ENCODE measurements at places on chromosomes 1 and 21.

- H3K4me3 ChIP-seq, result no peak overlapping the region
- H3K27me3 ChIP-seq, result no peaks in the 10 kb centered on the region
- H3K4me1 ChIP-seq, result peaks cover 7% of the 10 kb centered on the region
- DNase-seq, result no peak
These were observed 9.0 kb upstream of the IFNGR2 start for GRCh38 chr21:33394260-33394659.

GRCh38 chr1:221778125-221778524, 36.2 kb upstream of the DUSP10 start:
- H3K27ac ChIP-seq, result no peak overlapping the region
- no peak for DNase-seq
- no peak overlapping the region for H3K4me3 ChIP-seq
- no peaks in the 10 kb centered on the region for H3K27me3 ChIP-seq

GRCh38 chr1:18440385-18441226, 40.1 kb upstream of the KLHDC7A start:
- no peak overlapping the region for H3K4me3 ChIP-seq
- no peak overlapping the region for H3K27ac ChIP-seq
- DNase-seq, result no peak
- peaks cover 9% of the 10 kb centered on the region for H3K27me3 ChIP-seq
- H3K4me1 ChIP-seq, result no peaks in the 10 kb centered on the region

- H3K27me3 ChIP-seq, result no peaks in the 10 kb centered on the region
- H3K36me3 ChIP-seq, result no peaks in the 10 kb centered on the region
- no peak overlapping the region for H3K27ac ChIP-seq
- H3K4me1 ChIP-seq, result peaks cover 7% of the 10 kb centered on the region
- no peak overlapping the region for H3K4me3 ChIP-seq
These were observed 181.3 kb upstream of the SPAG17 start for GRCh38 chr1:118366286-118366685.

DNA sequence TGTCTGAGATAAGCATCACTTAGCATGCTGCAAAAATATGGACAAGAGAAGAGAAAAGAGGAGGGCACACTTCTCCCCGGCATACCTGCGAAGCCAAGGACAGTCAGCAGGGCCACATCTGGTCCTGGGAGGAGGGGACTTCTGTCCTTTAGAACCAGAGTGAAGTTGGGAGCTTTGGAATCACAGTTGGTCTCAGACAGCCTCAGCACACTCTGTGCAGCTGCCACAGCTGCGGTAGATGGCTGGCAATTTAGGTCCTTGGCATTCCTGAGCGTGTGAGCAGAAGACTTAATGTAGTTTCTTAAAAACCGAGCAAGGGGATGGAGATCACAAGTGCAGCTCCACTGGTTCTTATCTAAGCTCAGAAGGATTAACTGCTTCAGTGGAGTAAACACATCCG, 32.3 kb downstream of the LRRC53 start:
- no peak overlapping the region for H3K4me3 ChIP-seq
- no peak overlapping the region for H3K27ac ChIP-seq
- H3K36me3 ChIP-seq, result no peaks in the 10 kb centered on the region
- peaks cover 10% of the 10 kb centered on the region for H3K27me3 ChIP-seq
- H3K4me1 ChIP-seq, result no peaks in the 10 kb centered on the region

- H3K36me3 ChIP-seq, result no peaks in the 10 kb centered on the region
- H3K4me3 ChIP-seq, result no peak overlapping the region
- no peak overlapping the region for H3K27ac ChIP-seq
- peak; percentile 24 for DNase-seq
These were observed 52.0 kb upstream of the ARHGEF16 start for GRCh38 chr1:3402258-3403010.

DNA sequence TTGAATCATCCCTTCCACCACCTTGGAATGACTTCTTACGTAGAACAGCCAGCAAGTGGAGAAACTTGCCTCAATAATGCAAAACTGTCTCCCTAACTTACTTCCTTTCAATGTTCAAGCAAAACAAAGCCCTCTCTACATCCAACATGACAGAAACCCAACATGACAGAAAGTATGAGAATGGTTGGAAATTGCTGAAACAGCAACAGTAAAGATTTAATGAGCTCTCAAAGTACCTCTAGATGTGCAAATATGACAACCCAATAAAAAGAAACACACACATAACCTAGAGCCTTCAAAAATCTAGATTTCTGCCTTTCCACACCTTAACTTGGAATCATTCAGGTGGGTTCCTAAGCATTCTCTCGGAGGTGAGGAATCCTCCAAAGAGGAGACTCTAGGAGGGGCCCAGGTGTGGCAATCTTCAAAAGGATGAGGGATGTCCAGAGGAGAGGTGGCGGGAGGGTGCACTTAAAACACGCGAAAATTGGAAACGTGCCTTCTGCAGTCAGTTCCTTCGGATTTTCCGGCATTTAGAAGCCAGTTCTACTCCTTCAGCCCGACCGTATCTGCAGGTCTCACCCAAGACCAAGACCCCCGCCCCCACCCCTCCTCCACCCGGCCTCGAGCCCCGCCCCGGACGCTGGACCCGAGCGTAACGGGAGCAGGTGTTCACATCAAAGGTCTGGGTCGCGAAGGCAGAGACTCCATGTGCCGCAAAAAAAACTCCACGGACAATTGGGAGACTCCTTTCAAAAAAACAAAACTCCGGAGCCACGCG, 996 bp upstream of the MGST3 start:
- peak overlapping the region; percentile 74 for H3K27ac ChIP-seq
- peak overlapping the region; percentile 67 for H3K4me3 ChIP-seq
- DNase-seq, result no peak

GRCh38 chr1:60488847-60489246, 415.3 kb upstream of the C1orf87 start:
- no peaks in the 10 kb centered on the region for H3K36me3 ChIP-seq
- H3K4me1 ChIP-seq, result no peaks in the 10 kb centered on the region
- H3K27me3 ChIP-seq, result no peaks in the 10 kb centered on the region
- no peak overlapping the region for H3K27ac ChIP-seq

DNA sequence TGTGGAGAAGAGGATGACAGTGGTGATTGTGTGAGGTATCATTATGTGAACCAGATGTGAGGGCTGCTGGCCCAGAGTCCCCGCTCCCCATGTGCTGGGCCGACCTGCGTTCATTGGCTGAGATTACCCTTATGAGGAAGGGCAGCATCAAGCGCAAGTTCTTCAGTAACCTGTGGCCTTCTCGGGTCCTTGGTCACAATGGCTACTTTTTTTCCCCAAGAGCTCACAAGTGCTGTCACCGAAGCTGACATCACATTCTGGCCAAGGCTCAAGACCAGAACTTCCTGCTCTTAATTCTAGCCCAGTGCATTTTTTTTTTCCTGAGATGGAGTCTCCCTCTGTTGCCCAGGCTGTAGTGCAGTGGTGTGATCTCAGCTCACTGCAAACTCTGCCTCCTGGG, 262.9 kb downstream of the RHOU start:
- no peaks in the 10 kb centered on the region for H3K36me3 ChIP-seq
- H3K27me3 ChIP-seq, result no peaks in the 10 kb centered on the region
- H3K4me1 ChIP-seq, result no peaks in the 10 kb centered on the region
- no peak for DNase-seq
- H3K4me3 ChIP-seq, result no peak overlapping the region

- no peak overlapping the region for H3K27ac ChIP-seq
- H3K36me3 ChIP-seq, result no peaks in the 10 kb centered on the region
- no peaks in the 10 kb centered on the region for H3K4me1 ChIP-seq
- DNase-seq, result no peak
These were observed 50.5 kb upstream of the PUM1 start for GRCh38 chr1:31116022-31116421.

Data from SJCRH30 (cell line).